ENCODE measurements at places on chromosomes 1 and 21.

DNA sequence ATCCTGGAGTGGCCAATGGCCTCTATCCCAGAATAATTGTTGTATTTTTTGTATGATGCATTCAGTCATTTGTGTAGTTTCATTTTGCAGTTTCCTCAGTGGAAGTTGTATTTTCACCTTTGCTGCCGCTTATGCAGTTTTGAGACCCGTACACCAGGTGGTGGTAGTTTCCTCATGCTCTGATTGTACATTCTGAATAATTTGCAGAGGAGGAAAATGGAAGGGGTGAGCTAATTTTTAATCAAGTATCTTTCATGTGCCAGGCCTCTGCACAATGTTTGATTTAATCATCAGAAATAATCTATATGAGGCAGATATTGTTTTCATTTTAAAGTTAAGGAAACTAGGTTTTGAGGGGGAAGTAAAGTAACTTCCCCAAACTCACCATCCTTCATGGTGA, 29.5 kb downstream of the HLX start:
- no peak for DNase-seq

GRCh38 chr1:206075786-206076755, 23.1 kb downstream of the RHEX start:
- no peak for DNase-seq

DNA sequence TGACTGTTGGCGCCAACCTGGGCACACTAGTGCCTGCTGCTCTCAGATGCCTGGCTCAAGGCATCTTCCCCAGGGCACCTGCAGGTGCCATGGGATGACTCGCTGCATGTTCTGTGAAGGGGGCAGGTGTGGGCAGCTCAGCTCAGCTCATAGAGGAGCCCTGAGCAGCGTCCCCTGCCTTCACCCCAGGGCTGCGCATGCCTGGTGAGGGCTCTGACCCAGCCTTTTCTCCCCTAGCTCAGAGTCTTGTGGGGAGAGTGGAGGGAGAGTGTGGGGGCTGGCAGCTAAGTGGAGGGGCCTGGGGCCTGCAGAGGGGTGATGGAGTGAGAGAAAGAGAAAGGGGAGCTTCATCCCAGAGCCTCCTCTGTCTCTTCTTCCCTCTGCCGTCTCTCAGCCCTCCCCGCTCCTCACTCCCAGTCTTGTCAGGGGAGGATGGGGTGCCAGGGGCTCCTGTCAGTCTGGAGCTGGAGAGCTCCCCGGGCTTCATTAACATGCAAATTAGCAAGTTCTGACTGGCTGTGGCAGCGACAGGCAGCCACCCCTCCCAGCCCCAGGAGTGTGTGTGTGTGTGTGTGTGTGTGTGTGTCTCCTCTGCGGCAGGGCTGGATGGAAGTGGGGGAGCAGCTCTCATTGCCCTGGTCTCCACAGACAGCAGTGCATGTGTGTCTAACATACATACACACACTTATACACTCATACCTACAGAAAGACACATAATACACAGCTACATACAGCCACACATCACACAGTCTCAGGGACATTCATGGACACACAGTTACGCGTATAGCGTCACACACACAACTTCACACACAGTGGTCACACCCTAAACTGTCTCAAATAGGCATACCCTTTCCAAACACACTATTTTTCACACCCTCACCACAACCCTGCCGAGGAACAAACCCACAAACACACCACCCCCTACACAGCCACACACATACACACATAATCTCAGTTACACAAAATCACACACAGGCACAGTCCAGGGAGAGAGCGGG, 34.0 kb downstream of the FOXO6 start:
- no peak for DNase-seq

GRCh38 chr1:236800623-236801022, 5.5 kb downstream of the MTR start:
- no peak for DNase-seq

GRCh38 chr1:37288900-37289299, 185.5 kb upstream of the ZC3H12A start:
- DNase-seq, result no peak

DNA sequence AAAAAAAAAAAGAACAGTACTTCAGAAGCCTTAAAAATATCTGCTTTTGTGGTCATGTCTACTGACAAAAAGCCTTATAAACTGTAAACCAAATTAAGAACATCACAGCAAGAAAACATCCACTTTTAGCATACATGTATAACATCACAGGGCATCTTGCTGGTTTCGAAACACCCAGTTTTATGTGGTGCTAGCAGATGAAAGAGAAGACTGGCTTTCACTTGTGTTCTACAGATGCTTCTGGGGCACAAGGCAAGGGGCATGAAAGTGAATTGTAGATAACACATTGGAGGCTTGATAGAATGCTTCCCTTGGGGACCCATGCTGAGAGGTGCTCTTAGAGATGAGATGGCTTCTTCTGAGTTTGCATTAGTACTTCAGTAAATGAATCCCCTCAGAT, 543.7 kb upstream of the PKN2 start:
- DNase-seq, result no peak

DNA sequence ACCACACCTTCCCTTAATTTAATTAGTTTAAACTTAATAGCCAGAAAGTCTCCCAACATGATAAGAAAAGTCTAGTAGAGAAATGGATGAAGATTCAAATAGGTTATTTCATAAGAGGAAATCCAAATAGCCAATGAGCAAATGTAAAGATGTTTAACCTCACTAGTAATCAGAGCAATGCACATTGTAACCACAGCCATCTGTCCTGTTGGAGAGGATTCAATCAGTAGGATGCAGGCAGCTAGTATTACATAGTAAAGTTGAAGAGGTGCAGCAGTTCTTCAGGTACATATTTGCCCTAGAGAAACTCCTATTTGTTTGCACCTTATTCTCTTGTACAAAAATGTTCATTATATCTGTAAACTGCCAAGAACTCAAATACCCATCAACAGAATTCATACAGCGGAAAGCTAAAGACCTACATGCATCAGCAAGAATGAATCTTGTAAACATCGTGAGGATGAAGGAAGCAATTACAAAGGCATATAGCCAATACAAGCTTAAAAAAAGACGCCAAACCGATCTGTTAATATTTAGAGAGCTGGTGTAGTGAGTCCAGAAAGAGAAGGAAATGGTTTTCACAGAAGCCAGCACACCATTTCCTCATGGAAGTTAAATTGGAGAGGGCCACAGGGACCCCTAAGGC, 27.9 kb downstream of the DIP2A start:
- DNase-seq, result no peak

- no peak for DNase-seq
Observed at GRCh38 chr1:206890125-206891060, 6.8 kb upstream of the IL24 start.

- DNase-seq, result no peak
Observed at GRCh38 chr1:177796561-177796960, 173.3 kb downstream of the SEC16B start.

GRCh38 chr1:44894591-44894990, 51.5 kb upstream of the PTCH2 start:
- DNase-seq, result no peak

DNA sequence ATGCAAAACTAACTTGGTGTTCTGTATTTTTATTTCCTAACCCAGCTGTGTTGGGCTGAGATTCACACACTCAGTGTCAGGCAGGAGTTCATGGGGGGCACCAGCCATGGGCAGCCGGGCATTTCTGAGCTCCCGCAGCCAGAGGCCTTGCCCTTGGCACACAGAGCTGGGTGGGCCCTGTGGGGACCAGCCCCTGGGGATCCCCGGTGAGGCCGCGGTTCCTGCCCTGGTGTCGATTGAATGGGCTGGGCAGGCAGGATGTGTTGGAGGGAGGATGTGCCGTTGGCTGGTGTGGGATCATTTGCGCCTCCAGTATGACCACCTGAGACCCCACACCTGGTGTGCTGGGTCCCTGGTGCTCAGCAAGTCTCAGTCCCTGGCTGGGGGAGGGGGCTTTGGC, 91.0 kb downstream of the PRDM16 start:
- no peak for DNase-seq

DNA sequence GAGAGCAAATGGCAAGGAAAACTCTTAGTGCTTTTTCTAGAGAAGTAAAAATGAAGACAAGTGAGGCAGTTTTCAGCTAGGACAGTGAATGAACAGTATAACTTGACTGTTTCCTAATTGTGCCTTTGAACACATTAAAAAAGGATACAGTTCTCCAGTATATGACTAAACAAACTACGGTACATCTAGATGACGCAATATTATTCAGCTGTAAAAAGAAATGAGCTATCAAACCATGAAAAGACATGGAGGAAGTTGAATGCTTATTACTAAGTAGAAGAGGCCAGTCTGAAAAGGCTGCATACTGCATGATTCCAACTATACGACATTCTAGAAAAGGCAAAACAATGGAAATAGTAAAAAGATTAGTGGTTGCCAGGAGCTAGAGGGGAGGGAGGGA, 206.3 kb downstream of the SIPA1L2 start:
- DNase-seq, result no peak

DNA sequence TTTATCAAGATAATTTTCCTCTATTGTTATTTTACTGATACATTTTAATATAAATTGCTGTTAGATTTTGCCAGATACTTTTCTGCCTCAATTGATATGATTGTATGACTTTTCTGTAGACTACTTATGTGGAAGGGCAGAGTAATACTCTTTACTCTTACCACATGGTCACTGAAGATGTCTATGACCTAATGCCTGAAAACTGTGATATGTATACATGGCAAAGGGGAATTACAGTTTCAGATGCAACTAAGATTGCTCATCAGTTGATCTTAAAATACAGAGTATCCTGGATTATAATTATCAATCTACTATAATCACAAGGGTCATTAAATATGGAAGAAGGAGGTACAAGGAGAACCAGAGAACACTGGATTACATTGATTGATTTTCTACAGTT, 1528.0 kb downstream of the BRINP3 start:
- no peak for DNase-seq

GRCh38 chr1:201582705-201583442, 43.9 kb downstream of the NAV1 start:
- no peak for DNase-seq

GRCh38 chr1:99756598-99756997, 9.8 kb downstream of the FRRS1 start:
- no peak for DNase-seq

- DNase-seq, result no peak
Observed at GRCh38 chr1:47187231-47187925, 2.5 kb downstream of the PDZK1IP1 start.

GRCh38 chr1:83520797-83521196, 478.1 kb downstream of the TTLL7 start:
- no peak for DNase-seq

DNA sequence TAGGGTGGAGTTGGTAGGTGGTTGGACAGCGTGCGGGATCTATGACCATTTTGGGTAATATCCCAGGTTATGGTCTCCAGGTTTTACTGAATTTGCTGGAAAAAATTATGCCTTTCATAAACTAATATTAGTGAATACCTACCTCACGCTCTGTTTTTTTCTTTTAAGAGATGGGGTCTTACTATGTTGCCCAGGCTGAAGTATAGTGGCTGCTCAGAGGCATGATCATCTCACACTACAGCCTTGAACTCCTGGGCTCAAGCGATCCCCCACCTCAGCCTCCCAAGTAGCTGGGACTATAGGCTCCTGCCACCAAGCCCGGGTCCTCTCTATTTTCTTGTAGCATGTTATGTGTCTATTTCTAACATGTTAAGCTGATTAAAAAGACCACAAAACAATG, 100.2 kb downstream of the RHOU start:
- no peak for DNase-seq

- DNase-seq, result peak; percentile 27
Observed at GRCh38 chr1:25503551-25504426, 39.6 kb upstream of the LDLRAP1 start.

- DNase-seq, result no peak
Observed at GRCh38 chr1:67053535-67053784, 488 bp downstream of the SLC35D1 start.

DNA sequence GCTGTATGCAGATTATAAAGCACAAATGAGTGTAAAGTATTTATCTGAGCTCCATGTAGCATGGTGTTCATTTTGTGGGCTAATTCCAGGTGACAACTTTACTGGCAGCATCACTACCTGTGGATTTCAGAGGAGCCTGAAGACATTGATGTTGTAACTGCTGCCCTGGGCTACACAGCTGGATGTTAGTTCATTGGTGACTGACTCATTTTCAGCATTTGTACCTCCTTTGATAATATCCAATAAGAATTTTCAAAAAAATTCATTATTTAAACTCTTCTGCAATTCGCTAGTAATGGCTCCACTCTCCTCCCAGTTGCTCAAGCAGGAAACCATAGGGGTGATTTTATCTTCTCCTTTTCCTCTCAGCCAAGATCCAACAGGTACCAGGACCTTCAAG, 37.3 kb upstream of the HSD3B1 start:
- DNase-seq, result no peak

DNA sequence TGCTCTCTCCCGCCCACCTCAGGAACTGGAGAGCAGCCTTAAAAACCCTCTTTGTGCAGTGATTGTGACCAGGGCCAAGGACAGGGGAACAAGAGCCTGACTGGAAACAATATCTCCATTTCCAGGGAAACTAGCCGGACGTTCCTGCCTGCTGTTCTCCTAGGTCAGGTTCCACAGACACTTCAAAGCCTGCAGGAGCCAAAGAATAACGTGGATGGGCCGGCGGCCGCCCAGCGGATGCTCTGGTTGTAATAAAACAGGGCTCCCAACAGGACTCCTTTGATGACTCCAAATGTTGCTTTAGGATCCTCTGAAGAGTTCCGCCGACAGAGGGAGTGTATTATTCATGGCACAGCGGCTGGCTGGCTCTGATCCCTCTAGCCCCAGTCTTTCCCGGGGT, 162.2 kb downstream of the PLXNA2 start:
- DNase-seq, result no peak

DNA sequence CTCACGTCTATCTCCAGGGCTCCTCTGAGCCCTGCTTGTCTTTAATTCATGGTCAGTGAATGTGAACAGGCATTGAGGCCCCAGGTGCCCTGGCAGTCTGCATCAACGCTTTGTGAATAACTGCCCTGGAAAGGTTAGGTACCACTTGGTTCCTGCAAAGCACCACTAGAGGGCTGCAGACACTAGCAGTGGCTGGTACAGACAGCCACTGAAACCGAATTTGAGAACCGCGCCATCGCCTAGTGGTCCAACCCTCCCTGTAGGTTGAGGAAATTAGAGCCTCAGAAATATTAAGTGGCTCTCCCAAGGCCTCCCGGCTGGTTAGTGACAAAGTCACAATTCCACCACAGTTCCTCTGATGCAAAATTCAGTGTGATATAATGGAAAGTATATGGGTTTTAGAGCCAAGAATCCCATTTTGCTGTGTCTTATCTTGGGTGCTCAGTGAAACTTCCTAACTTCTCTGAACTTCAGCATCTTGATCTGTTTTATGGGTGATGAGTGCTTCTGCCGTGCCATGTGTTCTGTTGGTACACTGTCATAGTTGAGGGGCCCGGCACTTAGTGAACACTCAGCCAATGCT, 46.2 kb upstream of the BCL9 start:
- peak; percentile 37 for DNase-seq

- no peak for DNase-seq
Observed at GRCh38 chr1:19325368-19325957, 13.3 kb downstream of the SLC66A1 start.

Data from stimulated activated CD8-positive, alpha-beta memory T cell treated with anti-CD3 and anti-CD28 coated beads, Interleukin-4, amount 100 ng/mL, for 4 hours (primary cell).